ENCODE measurements at places on chromosomes 16 and 17. TPM values are rescaled to one million over a fixed set of nuclear protein-coding genes. Genes with fewer than 3 reads are reported as not detected.

CDT1 gene
- total RNA-seq: 36.8 TPM

TP53TG3C gene
- not detected for total RNA-seq

ALOXE3 gene
- total RNA-seq: 0.14 TPM

KRT23 gene
- total RNA-seq: 49.7 TPM

FZD2 gene
- 54.4 TPM for total RNA-seq

ZFP3 gene
- total RNA-seq: 0.53 TPM

IL34 gene
- not detected for total RNA-seq

SP6 gene
- total RNA-seq: 75.1 TPM

TPSAB1 gene
- total RNA-seq: not detected

ZNF423 gene
- total RNA-seq: 72.6 TPM

CDH3 gene
- total RNA-seq: 53.5 TPM

TTLL6 gene
- total RNA-seq: 3.5 TPM

TMEM235 gene
- 0.43 TPM for total RNA-seq

NOD2 gene
- total RNA-seq: 0.12 TPM

GRIN2C gene
- 0.72 TPM for total RNA-seq

TBC1D3G gene
- total RNA-seq: not detected
